ENCODE measurements at places on chromosomes 4 and X.

DNA sequence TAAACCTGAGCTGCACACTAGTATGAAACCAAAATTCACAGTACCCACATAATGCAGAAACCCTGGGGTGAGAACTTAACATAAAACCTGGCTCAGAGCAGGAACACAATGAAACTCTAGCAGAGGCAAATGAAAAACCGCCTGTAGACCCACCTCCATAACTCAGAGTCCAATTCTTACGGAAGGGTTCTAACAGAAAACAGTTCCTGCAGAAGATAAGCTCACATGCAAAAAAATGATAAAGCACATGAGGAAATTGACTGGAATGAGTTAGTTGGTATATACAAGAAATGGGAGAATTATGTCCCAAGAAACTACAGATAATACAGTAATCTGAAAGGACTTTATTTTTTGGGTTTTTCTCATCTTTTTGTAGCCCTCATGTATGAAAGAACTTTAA, 14.7 kb downstream of the RTL9 start:
- DNase-seq = no peak

DNA sequence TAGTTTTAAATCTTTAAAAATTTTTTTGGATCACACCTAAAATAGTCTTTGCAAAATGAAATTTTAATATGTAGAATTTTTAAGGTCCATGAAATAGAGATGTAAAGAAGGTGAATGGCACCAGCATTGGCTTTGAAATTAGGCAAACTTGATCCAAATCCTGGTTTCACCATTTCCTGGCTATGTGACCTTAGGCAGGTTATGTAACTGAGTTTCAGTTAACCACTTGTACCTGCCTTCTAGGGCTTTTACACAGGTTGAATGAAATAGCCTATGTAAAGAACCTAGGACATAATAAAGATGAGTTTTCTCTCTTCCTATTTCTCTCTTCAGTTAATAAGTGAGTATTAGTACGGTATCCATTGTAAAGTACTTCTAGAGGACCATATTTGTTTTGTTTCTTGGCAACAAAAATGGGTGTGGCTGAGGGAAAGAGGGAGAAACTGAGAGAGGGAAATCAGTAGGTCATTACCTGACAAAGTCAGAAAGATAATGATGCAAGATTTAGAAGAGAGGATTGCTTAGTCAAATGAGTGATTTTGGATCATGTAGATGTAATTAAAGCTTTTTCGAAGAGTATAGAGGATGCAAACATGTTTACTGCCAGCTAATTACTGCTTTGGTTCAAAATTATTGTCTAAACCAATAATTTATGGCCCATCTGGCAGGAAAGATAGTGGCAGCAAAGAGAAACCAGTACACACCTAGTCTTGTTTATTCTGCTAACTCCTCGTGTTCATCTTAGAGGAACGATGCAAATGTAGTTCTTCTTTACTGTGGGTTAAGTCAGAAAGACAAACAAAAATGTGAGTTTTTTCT, 81.9 kb downstream of the PDLIM5 start:
- DNase-seq = no peak

- DNase-seq = no peak
Measured at GRCh38 chrX:15435836-15436619, 51.8 kb upstream of the VEGFD start.

- DNase-seq = no peak
Measured at GRCh38 chr4:112213091-112213490, 18.5 kb upstream of the AP1AR start.

- no peak for DNase-seq
Measured at GRCh38 chrX:66012094-66012534, 27.8 kb downstream of the VSIG4 start.

GRCh38 chrX:149950681-149951080, 12.4 kb upstream of the EOLA2 start:
- no peak for DNase-seq

- DNase-seq = no peak
Measured at GRCh38 chr4:75790024-75790423, 65.6 kb downstream of the USO1 start.

DNA sequence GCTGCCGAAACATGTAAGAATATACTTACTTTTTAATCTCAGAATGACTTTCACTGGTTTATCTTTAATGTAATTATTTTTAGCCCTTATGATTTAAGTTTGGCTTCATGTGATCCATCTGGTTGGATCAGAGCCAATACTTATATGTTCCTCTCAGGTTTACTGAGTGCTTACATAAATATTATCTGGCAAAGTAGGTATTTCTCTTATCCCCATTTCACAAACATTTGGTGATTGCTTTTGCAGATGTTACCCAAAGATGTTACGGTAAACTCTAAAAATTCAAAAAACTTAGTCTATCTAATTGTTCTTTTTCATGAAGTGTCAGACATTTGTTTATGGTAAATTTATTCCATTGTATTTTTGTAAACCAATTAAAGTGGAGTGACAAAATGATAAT, 115.0 kb upstream of the TLL1 start:
- no peak for DNase-seq

- DNase-seq = no peak
Measured at GRCh38 chr4:76564123-76564915, 129.3 kb downstream of the SHROOM3 start.

DNA sequence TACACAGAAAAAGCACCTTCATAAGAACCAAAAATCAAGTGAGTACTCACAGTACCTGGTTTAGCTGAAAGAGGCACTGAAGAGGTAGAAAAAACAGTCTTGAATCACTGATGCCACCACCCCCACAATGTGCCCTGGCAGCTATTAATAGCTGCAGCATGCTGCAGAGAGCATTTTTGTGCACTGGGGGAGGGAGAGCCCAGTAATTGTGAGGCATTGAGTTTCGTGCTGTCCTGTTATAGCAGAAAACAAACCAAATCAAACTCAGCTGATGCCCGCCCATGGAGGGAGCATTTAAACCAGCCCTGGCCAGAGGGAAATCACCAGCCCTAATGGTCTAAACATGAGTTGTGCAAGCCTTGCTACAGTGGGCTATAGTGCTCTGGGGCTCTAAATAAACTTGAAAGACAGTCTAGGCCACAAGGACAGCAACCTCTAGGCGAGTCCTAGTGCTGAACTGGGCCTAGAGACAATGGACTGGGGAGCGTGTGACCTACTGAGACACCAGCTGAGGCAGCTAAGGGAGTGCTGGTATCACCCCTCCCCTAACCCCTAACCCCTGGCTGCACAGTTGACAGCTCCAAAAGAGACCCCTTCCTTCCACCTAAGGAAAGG, 106.3 kb upstream of the TMLHE start:
- no peak for DNase-seq

- DNase-seq = no peak
Measured at GRCh38 chr4:71518283-71518989, 179.6 kb downstream of the SLC4A4 start.

- no peak for DNase-seq
Measured at GRCh38 chr4:119725011-119725410, 96.4 kb upstream of the PDE5A start.

- DNase-seq = no peak
Measured at GRCh38 chr4:34644579-34645115, 1599.7 kb downstream of the ARAP2 start.

DNA sequence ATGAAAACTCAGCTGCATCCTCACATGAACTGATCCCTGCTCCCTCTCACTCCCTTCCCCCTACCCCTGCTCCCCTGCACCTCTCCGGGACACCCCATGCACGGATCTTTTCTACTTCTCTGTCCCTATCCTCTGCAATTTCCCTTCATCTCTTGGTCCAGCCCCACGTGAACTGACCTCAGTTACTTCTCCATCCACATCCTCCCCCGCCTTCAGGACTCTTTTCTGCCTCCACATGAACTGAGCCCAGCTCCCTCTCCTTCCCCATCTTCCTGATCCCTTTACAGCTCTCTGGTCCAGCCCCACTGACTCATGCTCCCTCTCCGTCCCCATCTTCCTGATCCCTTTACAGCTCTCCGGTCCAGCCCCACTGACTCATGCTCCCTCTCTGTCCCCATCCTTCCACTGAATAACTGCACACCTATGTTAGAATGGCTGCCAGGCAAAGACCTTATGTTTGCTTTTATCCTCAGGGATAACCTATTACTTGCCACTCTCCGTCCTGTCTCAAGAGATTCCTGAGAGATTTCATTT, 5.6 kb downstream of the CETN2 start:
- no peak for DNase-seq

DNA sequence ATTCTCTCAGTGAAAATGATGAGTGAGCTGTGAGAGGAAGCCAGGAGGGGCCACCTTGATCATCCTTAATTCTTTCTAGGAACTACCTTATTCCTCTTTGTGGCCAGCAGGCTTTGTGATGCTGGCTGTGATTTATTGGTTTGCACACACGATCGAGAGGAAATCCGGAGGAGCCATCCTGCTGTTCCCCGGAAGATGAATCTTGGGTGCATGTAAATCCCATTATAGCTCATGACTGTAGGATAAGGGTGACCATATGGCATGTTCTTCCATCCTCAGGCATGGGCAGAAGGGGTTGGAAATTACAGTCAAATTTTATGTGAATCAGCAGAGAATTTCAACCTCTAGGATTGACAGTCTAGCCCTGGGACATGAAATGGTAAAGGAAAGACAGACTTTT, 254.5 kb downstream of the UNC5C start:
- DNase-seq = no peak

DNA sequence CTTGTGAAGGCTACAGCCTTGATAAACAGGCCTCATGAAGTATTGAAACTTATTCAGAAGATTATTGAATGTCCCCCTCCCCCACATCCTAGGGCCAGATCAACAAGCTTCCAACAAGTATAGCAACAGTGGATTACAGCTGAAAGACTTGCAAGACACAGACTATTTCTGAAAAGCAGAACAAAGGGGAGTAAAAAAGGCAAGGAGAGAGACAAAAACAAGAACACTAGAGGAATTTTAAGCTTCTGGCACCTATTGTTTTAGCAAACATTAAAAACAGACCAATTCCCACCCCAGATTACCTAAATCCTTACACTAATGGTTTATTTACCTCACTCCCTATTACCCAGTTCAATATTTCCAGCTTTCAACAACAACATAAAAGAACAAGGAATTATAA, 446.3 kb upstream of the FSTL5 start:
- DNase-seq = no peak

DNA sequence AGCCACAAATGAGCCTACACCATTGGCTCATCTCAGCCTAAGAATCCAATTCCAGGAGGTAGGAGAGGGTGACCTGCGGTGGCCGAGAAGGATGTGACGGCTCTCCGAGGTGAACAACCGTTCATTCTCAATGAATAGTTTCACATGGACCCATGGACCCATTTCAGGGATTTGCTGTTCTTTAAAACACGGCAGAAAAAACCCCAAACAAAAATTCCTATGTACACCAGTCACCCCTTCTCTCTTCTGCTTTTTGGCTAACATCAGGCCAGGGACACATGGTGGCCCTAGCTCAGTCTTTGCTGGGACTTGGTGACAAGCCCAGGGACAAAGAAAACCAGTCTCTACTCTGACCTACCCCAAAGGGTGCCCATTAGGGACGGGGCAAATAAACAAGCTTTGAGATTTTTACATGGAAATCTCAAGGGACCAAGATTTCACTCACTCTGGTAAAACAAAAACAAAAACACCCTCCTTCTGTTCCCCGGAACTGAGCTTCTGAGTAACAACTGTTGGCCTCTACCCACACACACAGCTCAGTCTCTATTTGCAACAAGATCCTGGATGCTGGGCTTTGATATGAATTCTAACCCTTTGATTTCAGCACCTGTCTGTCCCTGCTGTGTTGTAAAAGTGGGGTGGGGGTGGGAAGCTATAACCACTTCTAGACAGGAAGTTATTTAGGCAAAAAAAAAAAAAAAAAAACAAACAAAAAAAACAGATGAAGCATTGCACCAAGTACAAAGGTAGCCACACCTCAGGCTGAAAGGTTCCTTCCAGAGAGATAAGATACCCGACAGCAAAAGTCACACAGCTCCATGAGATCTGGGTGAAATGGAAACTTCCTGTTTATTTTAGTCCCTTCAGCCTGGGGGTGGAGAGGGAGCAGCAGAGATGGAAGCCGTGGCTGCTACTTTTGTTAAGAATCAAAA, 49.0 kb downstream of the DDX3X start:
- no peak for DNase-seq

DNA sequence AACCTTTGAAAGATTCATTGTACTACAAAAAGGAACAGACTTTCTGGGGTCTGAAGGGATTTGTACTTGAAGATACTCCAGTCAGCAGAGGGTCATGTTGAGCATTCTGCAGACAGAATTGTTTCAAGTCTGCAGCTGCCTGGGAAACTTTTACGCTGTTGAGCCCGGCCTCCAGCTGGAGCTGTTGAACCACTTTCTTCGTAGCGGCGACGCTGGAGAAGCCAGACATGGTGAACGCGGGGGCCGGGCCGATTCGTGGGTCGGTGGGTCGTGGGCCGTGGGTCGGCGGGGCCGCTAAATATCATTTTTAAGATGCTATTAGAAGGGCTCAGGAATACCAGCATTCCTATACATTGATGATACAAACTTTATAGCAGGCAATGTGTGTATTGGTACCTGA, 12.0 kb upstream of the RTL9 start:
- DNase-seq = no peak

- no peak for DNase-seq
Measured at GRCh38 chr4:22514481-22514880, 1.4 kb downstream of the ADGRA3 start.

DNA sequence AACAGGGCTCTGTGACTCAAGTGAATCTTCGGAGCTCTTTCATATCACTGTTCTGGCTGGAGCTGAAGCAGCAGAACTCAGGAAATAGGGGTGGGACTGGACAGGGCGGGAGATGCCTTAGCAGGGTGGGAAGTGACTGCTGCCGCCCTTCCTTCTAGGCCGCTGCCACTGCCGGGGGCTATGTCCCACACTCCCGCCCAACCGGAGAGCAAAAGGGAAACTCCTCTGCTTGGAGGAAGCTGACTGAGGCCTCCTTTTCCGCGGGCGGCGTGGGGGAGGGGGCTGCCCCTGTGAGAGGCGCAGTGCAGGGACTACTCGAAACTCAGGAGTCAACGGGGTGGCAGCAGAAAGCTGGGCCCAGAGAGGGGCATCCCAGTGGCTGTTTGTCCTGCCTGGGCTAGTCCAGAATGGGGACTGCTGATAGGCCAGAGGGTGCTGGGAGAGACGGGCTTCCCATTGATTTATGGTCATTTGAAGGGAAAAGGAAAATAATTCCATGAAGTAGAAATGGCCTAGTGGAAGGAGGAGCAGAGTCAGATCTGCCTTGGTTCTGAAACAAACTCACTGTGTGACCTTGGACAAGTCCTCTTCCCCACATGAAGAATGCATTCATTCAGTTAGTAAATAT, 36.9 kb downstream of the STARD8 start:
- no peak for DNase-seq

DNA sequence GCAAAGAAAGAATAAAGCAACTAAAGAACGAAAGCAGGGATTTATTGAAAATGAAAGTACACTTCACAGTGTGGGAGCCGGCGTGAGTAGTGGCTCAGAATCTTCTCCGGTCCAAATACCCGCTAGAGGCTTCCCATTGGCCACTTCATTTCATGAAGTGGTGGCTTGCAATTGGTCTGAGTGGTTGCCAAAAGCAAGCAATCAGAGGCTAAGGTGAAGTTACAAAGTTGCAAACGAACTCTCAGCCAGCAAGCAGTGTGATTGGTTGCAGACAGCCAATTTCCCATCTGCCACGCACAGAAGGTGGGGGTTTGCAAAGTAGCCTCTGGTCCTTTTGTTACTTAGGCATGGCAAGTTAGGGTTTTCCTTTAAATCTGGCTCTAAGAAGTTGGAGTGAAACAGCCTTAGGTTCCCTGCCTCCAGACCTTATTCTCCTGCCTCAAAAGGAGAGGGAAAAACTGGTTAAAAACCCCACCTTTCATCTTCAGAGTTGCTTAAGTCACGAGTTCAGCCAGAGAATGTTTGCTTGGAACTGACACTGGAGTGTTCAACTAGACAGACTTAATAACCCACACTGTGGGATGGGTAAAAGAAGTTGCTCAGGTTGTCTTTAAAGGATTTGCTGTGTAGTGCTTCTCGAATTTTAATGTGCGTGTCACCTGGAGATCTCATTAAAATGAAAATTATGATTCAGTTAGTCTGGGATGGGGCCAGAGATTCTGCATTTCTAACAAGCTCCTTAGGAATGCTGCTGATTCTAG, 6.9 kb upstream of the CLOCK start:
- DNase-seq = no peak

All from NCI-H1436 treated with DMSO at 0.1 percent for 48 hours (cell line).